Left colon (tissue), 2 donors: ENCODE measurements at places on chromosomes 2 and 18. TPM values are rescaled to one million over a fixed set of nuclear protein-coding genes. Genes with fewer than 3 reads are reported as not detected.

DNA sequence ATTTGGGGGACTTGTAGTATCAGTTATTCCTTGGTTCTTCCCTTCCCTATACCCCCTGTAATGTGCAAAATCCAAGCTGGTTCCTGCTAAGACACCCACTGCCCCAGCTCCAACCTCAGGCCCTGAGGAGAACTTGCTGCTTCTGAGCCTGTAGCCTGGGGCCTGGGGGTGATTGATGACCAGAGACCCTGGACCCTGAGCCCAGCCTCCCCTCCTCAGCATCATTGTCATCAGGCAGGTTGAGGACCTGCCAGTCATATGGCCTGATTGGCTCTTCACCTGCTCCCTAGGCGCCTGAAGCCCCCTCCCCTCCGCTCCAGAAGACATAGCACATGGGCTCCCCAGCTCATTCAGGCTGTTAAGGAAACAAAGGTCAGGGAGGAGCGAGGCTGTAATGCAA is 73.8 kb upstream of the YWHAQ start:
- DNase-seq, result no peak

SCN3A gene
- total RNA-seq, result 0.43 TPM

- DNase-seq, result no peak
Observed at GRCh38 chr2:58221909-58222308, 19.2 kb downstream of the FANCL start.

DNA sequence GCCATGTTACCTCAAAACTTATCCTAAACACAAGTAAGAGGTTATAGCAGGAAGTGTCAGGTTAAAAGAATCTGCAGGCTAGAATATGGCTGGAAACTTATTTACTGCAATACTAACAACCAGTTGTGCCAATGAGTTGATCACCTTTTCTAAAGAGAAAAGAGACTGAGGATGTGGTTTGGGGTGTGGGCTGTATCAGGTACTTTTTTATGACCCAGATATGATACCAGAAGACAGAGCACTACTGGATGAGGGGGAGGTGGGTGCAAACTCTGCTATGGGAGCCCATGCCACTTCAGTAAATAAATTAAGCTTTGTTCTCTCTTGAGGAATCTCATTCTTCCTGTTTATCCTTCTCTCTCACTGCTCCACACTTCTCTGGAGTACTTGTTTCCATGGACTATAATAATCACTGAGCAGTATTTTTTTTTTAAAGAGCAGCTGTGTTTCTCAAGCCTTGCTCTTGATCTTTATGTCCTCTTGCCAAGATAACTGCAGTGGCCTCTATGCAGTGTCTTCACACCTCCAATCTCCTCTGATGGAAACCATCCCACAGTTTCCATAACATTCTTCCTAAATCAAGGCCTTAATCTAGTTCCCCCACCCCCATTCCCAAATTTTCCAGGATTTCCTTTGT is 51.2 kb upstream of the NOSTRIN start:
- no peak for DNase-seq

DNA sequence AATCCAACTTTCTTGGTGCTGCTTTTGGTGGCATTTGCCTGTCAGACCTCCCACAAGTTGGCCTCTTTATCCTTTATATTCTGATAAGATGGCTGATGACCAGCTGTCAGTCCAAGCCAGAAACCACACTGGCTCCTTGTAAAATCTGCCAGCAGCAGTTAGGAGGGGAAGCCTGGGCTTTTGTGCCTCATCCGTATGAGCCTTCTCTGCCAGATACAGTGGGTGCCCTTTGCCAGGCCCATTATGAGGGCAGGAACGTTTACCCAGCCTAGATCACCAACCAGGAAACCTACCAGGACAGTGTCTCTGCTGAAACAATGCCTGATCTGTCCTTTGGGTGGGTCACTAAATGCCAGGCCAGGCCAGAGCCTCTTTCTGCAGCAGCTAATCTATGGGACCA is 202.9 kb upstream of the SP5 start:
- DNase-seq, result peak; percentile 18
